ENCODE measurements at places on chromosomes 4 and X.

DNA sequence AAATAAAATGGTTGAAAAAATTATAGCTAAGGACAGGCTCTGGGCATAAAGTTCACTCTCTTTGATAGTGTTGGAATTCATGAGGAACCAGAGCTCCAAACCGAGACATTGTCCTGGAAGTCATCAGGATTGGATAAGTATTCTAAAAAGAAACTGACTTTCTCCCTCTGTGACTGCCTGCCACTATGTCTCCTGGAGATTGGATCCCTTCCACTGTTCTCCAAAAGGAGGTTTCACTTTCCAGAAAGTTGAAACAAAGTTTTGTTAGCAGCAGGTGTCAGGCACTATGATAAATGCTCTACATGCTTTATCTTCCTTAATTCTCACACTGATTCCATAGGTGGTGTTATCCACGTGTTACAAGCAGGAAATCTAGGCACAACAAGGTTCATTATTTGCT, 16.8 kb downstream of the BANK1 start:
- DNase-seq: no peak

DNA sequence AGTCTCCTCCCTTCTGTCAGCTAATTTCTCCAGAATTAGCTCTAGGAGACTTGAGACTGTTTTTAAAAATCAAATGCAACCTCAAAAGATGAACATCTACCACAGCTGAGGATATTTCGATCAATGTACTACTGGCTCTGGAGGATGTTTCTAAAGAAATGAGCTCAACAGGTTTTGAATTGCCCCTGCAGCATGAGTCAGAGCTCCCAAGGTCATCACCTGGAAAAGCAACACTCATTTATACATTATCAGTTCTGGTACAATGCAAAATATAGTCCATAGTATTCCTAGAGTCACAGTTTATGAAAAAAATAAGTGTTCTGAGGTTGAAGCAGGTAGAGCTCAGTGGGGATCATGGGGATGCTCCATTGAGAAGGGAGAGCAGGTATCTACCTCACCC, 50.8 kb upstream of the MCF2 start:
- no peak for DNase-seq

DNA sequence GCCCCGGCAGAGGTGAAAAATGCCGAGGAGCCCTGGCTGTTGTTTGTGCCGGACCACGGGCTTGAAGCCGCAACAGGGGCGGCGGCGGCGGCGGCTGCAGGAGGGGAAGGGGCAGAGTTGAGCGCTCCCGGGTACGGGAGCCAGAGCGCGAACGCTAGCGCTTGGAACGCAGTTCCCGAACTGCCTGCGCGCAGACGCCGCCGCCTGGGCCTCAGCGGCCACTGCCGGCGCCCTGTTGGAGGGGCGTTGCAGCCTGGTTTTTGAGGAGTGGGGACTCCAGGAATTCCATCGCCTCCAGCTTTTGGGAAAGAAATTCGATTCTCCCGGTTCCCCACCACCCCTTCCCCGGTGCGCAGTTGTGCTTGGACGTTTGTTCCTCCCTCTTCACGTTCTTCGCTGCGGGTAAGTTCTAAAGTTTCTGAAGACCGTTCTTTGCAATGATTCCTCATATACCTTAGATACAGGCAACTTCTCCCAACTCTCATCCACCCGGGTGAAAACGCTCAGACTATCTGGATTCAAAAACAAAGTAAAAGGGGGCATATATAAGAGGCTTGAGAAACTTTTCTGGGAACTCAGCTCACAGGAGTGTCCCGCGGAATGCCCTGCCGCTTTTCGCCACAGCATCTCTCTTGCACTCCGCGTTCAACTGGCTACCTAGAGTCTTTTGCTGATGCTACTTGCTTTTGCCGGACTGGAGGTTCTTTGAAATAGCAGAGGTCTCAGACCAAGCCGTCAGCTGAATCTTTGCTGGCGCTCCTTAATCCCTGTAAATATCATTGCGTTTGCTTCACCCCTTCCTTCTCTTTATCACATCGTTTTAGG, 1.0 kb downstream of the FAT4 start:
- no peak for DNase-seq

GRCh38 chr4:43867908-43868307, 580.7 kb downstream of the KCTD8 start:
- DNase-seq: no peak

- no peak for DNase-seq
Observed at GRCh38 chr4:109648997-109649575, 54.2 kb downstream of the CASP6 start.

GRCh38 chr4:22900876-22901275, 208.1 kb downstream of the GBA3 start:
- DNase-seq: no peak

GRCh38 chrX:14872355-14872754, 514 bp downstream of the FANCB start:
- DNase-seq: no peak

GRCh38 chr4:125070861-125071260, 243.9 kb upstream of the FAT4 start:
- no peak for DNase-seq

- no peak for DNase-seq
Observed at GRCh38 chr4:3026540-3026939, 47.8 kb downstream of the HTT-AS start.

DNA sequence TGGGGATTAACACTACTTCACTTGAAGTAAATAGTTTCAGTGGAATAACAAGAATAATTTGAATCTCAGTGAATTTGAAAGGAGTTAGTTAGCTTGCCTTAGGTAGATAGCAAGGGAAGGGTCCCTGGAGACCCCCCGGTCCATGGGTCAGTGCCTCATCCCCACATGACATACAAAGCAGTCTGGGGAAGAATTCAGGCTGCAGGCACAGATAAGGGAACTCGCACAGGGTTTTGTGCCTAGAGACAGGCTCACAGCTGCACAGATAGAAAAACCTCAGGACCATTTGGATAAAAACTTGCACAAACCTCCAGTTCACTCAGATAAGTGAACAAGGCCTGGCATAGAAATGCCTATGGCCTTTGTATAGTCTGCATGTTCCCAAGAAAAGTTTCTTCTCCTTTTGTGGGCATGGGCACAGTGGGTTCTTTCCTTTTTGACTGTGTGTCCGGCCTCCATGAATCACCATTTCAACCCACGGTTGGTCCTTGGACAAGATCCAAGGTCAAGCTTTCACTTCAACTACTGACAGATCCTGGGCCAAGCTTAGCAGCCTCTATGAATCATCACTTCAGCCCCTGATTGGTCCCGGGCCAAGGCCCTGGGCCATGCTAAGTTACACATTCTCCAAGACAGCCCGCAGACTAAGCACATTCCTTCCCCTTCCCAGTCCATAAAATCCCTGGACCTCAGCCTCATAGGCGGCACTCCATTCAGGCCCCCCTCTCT, 108.3 kb upstream of the KLHL4 start:
- no peak for DNase-seq

DNA sequence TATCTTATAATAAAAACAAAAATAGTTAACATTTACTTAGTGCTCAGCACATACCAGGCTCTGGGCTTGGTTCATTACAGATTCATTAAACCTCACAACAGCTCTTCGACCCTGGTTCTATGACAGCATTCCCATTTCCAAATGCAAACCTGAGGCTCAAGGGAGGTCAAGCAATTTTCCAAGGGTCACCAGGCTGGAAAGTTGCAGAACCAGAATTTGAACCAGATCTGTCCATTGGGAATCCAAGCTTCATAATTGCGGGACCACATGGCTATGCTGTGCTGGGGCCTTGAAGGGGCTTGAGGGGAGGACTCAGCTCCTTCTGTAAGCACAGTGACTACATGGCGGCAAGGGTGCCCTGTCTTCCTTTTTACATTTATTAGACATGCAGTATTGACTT, 197.3 kb upstream of the LNX1 start:
- no peak for DNase-seq

Data from SIG-M5 (cell line).